Activated naive CD4-positive, alpha-beta T cell treated with anti-CD3 and anti-CD28 coated beads, Interleukin-2, amount 50 U/mL, for 72 hours (primary cell): ENCODE measurements at places on chromosomes 3 and 15. TPM values are rescaled to one million over a fixed set of nuclear protein-coding genes. Genes with fewer than 3 reads are reported as not detected.

- no peak for DNase-seq
Measured at GRCh38 chr3:127211118-127212060, 18.5 kb downstream of the PRR23E start.

GRCh38 chr3:37715358-37715757, 146.3 kb upstream of the CTDSPL start:
- DNase-seq = no peak

GRCh38 chr3:135260025-135260424, 465.0 kb downstream of the EPHB1 start:
- no peak for DNase-seq

Gene STXBP5L
- total RNA-seq = not detected

Gene C3orf49
- not detected for total RNA-seq

- no peak for DNase-seq
Measured at GRCh38 chr3:63727233-63727632, 74.8 kb downstream of the SNTN start.

DNA sequence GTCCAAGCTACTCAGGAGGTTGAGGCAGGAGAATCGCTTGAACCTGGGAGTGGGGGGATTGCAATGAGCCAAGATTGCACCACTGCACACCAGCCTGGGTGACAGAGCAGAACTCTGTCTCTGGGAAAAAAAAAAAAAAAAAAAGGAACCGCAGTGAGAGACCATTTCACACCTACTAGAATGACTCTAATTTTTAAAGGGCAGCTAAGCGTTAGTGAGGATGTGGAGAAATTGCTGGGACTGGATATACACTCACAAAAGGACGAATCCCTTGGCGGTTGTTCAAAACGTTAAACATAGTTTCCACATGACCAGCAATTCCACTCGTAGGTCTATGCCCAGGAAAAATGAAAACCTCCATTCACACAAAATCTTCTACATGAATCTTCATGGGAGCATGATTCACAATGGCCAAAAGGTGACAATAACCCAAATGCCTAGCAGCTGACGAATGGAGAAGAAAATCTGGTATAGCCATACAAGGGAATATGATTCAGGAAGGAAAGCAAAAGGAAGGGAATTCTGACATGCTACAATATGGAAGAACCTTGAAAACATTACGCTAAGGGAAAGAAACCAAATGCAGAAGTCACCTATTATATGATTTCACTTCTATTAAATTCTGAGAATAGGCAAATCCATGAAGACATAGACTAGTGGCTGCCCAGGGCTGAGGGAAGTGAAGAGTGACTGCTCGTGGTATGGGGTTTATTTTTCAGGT, 127.0 kb downstream of the CHSY1 start:
- DNase-seq = no peak

GRCh38 chr3:194517333-194517732, 30.5 kb upstream of the ATP13A3 start:
- DNase-seq = no peak

Gene B3GALNT1
- 1.7 TPM for total RNA-seq

DNA sequence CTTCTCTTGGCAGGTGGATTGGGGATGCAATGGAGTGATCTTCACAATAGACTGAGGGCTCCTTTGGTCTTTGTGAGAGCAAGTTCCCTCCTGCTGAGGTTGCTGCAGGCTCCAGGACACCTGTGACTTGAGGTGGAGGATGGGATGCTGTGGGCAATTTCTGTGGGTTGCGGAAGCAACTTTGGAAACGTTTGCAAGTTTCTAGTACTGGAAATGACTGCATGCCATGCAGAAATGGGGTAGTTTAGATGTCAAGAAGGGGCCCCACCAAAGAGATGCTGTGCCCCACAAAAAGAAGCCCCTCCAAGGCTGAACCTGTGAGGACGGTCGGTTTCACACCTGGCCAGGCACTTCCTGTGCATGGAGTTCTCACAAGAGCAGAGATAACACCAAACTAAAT, 80.4 kb upstream of the XCR1 start:
- no peak for DNase-seq

- DNase-seq = no peak
Measured at GRCh38 chr15:31333119-31333518, 6.5 kb downstream of the KLF13 start.

DNA sequence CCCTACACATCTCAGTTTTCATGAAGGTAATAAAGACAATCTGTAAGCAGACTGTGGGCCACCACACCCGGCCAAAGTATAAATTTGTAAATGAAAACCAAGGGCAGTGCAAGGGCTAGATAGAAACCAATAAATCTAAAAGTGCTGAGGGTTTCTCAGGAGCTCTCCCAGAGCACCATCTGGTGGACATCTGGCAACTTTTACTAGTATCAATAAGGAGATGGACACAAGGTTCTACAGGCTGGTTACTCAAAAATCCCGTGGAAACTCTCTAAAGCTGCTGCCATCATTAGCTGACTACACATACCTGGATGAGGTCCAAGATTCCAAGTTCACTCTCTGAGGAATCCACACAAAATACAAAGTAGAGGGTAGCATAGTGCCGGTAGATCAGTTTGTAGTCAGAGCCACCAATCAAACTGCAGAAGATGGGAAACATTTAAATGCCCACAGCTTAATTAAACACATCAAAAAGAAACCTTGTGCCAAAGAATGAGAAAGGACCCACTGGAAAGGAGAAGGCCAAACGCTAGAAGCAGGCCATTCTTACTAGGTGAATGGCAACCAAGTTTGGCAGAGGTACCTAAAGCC, 5.5 kb downstream of the AP3S2 start:
- no peak for DNase-seq

DNA sequence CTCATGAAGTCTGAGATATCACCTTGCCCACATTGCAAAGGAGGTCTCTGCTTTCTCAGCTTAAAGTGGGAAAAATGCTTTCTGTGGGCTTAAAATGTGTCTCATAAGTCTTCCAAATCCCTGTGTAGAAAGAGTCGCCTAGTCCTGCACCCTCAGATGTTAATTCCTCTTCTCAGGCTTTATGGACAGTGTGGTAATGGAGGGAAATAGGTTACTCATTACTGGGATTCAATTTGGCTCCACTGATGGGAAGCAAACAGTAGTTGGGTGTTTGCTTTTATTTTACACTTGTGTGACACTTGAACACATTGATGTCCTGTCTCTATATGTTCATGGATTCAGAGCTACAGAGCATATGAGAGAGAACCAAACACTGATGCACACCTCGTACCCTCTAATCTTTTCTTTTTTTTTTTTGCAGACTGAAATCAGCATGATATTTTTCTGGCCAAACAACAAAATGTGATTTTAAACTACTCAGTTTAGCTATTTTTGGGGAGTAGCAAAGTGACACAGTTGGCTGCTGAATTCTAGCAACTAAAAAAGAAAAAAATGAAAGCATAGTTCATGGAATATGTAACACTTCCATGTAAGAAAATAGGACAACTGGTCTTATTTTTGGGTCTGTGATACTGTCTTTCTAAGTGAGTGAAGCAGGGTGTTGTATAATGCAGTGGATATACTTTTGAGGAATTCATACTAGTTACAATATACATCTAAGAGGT, 8.6 kb downstream of the PTPRG start:
- DNase-seq = no peak

- no peak for DNase-seq
Measured at GRCh38 chr3:132256989-132257388, 60.2 kb upstream of the ACP3 start.

Gene SEMA3B
- total RNA-seq = 0.77 TPM

Gene ANKRD63
- total RNA-seq = not detected

Gene RLBP1
- not detected for total RNA-seq

DNA sequence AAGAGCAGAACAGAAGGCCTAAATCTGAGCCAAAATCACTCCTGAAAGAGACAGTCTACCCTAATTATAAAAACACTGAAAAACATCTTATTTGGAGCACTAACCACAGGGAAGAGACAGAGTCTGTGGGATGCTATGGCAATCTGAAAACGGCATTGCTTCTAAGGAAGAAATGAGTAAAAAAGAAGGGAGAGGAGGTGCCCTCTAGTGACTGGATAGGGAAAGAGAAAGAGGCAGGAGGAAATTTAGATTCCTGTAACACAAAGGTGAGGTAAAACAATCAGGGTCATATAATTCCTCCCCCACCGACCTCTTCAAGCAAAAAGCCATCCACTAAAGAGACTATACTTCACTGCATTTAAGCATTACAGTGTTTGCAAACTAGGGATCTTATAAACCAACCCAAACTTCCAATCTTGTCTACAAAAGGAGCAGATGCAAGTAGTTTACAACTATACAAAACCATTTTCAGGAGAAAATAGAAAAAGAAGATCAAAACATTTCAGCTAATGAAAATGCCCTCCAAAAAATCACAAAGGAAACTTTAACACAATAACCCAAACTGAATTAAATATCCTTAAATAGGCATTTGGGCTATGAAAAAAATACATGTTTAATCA, 32.6 kb downstream of the HACD2 start:
- DNase-seq = no peak

DNA sequence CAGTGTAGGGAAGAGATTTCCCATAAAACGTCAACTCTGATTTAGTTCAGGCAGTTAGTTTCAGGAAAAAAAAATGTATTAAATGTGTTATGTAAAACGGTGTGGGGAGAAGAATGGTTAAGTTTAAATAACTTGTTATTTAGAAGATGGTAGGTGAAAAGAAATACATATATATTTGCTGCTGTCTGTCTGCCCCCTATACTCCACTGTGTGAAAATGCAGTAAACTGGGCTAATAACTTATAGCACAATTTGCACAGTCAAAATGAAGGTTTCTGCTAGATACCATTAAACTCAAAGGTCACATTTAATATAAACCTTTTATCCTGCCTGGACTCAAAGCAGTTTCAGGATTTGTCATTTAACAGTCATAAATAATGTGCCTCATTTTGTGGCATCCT, 515.0 kb downstream of the FGF12 start:
- no peak for DNase-seq

DNA sequence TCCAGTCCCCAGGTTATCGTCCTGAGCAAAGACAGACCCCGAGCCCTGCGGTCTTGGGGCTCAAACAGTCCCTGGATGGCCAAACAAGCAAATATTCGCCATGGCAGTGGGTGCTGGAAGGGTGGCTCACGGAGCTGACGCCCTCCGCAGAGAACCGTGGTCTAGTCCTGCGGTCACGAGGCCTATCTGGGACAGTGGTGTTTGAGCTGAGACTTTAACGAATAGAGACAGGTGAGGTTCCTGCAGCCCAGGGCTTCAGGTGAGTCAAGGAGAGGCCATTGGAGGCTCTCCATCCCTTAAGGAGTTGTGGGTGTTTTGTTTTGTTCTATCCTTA, 399 bp upstream of the SUCLG2 start:
- no peak for DNase-seq

GRCh38 chr3:59566481-59566975, 516.7 kb upstream of the CFAP20DC start:
- DNase-seq = no peak

DNA sequence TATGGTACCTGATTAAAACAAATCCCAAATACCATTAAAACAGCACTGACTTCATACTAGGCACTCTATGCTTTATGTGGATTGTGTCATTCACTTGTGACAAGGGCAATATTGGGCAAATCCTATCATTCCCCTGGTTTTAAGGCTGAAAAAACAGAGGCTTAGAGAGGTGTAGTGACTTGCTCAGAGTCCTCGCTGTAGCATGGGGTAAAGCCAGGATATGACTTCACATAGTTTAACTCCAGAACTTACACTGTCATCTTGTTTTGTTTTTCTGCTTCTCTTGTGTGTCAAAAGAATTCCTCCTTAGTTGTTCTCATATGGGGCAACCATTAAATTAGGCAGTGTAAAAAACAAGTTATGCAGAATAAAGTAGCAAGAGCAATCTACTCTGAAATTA, 40.3 kb upstream of the ICE2 start:
- no peak for DNase-seq

Gene ABI3BP
- total RNA-seq = 0.32 TPM

Gene TGFBR2
- 45.0 TPM for total RNA-seq

Gene GPR149
- not detected for total RNA-seq

Gene CD86
- 0.49 TPM for total RNA-seq

DNA sequence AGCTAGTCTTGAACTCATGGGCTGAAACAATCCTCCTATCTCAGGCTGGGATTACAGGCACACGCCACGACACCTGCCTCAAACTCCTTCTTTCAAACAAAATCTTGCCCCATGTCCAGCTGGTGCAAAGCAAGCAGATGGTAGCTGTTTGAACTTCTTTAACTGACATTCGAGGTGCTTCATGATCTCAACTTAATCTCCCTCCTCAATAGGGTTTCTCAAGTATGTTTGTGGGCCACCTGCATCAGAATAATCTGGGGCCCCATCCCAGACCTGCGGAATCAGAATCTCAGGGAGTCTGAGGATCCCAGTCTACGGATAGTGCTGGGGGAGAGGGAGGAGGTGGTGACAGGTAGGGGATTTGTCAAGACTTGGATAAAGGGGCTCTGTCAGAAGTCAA, 20.9 kb upstream of the TRH start:
- DNase-seq = no peak

GRCh38 chr15:90211440-90212143, 10.5 kb downstream of the SEMA4B start:
- DNase-seq = no peak

DNA sequence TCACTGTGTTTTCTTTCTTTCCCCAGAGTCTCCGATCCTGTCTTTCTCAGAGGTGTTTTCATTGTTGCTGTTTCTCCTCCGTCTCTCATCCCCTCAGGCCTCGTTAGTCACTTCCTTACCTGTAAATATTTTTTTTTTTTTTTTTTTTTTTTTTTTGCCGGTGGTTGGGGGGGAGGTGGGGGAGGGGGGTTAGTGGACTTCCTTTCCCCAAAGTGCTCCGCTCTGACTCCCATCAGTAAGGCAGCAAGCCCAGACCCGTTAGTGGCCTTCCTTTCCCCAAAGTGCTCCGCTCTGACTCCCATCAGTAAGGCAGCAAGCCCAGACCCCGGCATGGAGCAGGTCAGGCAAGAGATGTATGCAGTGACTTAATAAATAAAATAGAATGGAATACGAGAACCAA, 97.1 kb upstream of the TNFAIP8L3 start:
- DNase-seq = no peak

DNA sequence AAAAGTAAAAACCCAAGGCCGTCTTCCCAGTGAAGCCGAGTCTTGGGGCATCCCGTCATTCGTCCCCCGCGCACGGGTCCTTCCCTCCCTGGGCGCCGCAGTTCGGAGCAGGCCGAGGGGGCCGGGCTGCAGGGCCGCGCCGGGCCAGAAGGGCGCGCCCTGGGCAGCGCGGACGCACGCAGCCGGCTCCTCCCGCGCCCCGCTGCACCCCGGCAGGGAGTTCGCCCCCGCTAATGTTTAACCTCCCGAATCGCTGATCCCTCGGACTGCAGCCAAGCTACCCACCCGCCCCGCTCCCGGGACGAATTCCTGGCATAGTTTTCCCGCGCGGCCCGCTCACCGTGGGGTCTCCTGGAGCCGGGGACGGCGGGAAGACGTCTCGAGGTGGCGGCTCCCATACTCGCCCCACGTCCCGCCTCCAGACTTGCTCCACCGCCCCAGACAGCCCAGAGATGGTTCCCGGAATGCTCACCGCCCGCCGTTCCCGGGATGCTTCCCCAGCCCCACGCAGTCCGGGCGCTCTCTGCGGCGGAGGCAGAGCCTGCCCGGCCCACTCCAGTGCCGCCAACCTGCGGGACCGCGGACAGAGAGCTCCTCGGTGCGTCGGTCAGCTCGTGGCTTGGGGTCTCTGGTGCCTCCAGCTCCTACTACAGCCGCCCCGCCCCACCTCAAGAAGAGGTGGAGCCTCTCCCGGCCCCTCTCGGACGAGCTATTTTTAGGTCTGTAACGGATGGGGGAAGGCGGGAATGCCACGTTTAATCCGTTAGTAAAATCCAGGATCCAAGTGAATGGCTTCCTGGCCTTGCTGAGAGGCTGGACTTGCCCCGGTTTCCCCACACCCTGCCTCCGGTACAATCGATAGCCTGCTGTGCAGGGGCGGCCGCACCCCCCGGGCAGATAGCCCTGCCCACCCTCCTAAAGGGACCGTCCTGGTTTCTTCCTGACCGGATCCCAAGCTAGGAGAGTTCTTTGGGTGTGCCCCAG, at the start of gene DZIP1L:
TSS of gene DZIP1L (minus strand) at position 621 of the 984 bp plus-strand sequence. CDS start 11,637 bp downstream, outside the sequence.
- DNase-seq = peak; percentile 53

Gene ARGFX
- total RNA-seq = not detected
